ENCODE measurements at places on chromosomes 4 and X. TPM values are rescaled to one million over a fixed set of nuclear protein-coding genes. Genes with fewer than 3 reads are reported as not detected.

- no peak for DNase-seq
Observed at GRCh38 chrX:152306331-152306730, 144.8 kb downstream of the GABRA3 start.

DNA sequence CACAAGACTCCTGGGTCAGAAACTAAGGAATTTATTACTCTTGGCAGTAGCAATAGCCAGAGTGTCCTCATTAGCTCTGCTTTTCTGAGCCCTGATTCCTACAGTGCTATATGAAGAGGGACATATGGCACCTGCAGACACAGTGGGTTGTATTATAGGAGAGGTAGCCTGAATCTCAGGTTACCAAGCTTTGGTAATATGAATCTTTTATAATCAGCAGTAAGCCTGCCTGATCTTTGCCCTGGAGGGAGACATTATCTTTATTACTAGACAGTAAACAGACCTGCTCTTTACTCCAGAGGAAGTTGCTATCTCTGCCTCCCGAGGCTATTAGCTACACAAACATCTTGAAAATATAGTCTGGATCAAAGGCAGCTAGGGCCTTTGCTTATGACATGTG is 62.5 kb upstream of the HOPX start:
- DNase-seq = no peak

- DNase-seq = no peak
Observed at GRCh38 chr4:152676052-152676854, 3.5 kb downstream of the TMEM154 start.

GRCh38 chr4:39104255-39104654 is 42.2 kb downstream of the KLHL5 start:
- no peak for DNase-seq

DNA sequence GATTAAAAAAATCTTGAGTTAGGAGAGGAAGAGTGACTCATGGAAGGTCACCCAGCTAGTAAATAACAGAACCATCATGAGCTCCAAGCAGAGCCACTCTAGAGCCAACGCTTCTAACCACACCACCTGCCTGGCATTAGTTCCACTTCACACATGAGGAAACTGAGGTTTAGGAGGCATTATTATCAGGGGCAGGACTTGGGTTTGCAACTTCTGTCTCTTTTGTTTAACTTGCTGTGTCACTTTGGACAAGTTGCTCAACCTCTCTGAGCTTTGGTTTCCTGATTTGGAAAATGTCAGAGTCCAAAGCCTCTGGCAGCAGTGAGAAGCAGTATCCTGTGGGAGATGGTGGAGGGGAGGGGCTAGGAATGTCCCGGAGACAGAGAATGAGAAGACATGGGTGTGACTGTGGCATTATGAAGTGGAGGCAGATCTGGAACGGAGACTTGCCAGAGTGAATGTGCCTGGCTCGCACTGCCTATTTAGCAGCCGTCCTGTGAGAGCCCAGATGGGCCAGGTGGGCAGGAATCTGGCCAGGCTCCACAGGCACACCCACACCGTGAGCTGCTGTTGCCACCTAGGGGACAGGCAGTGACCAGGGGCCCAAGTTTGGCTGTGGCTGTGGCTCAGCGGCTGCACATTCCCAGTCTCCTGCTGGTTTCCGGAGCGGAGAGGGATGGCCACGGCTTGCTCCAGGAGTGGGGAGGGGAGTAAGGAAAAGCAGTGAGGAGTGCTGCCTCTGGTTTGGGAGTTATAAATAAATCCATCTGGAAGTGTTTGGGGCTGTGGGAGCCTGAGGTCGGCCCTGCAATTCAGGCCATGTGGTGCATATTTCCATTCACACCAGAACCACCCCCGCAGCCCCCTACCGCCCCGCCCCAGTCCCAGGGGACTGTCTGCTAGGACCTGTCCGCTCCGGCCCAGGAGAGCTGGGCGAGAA is 93.4 kb downstream of the NHSL2 start:
- DNase-seq = peak; percentile 39

DNA sequence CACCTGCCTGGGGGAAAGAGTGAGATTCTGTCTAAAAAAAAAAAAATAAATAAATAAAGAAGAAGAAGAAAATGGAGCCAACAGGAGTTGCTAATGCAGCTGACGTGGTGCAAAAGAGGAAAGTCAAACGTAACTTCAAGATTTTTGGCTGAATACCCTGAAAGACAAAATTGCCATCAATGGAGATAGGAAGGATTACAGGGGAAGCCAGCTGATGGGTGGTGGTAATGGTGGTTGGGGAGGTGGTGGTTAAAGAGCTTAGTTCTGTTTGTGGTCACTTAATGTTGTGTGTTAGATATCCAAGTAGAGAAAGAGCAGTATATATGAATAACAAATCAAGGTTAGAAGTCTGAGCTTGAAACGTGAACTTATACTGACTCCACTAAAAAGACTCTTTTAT is 225.4 kb downstream of the ARHGAP24 start:
- DNase-seq = no peak

- no peak for DNase-seq
Observed at GRCh38 chr4:14767142-14767541, 235.1 kb upstream of the CPEB2 start.

AFM gene
- total RNA-seq = not detected
